ENCODE measurements at places on chromosomes 4 and X.

- DNase-seq: no peak
Observed at GRCh38 chr4:84235126-84235944, 263.8 kb downstream of the NKX6-1 start.

DNA sequence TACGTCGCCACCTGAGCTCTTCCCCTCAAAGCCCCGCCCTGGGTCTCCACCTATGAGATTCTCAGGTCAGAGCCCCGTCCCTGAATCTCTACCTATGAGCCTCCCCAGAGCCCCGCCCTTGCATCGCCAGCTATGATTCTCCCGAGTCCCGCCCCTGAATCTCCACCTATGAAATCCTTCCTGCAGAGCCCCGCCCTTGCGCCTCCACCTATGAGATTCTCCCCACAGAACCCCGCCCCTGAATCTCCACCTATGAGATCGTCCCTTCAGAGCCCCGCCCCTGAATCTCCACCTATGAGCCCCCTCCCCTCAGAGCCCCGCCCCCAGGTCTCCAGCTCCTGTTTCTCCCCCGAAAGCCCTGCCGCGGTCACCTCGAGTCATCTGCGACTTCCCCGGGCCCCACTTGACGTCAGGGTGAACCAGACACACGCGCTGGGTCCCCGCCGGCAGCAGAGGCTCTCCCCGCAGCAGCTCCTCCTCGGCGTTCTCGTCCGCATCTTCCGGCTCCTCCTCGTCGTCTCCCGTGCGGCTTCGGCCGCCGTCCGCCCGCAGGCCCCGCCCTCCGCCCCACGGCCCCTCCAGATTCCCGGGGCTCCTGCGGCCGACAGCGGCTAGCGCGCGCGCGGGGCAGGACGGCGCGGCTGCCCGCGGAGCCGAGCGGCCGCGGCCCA lies 393 bp downstream of the GTPBP6 start:
- peak; percentile 99 for DNase-seq

- no peak for DNase-seq
Observed at GRCh38 chrX:110745288-110745687, 50.3 kb downstream of the CHRDL1 start.

DNA sequence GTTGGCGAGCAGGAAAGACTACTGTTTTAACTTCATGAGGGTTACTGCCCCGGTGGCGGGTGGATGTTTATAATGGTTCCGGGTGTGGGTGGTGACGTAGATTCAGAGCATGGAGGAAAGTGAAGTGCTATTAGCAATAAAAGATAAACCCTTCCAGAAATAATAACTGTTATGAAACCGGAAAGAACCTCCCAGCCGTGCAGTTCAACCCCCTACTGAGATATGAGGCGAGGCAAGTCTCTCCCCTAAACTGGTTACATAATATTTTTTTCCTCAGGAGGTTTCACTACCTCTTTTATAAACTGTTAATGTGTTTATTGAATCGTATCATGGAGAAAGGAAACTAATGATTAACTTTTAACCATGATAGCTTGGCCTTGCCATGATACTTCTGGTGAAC lies 33.9 kb upstream of the STIM2 start:
- no peak for DNase-seq

GRCh38 chr4:77036206-77036605 lies 39.6 kb downstream of the CCNI start:
- DNase-seq: no peak

DNA sequence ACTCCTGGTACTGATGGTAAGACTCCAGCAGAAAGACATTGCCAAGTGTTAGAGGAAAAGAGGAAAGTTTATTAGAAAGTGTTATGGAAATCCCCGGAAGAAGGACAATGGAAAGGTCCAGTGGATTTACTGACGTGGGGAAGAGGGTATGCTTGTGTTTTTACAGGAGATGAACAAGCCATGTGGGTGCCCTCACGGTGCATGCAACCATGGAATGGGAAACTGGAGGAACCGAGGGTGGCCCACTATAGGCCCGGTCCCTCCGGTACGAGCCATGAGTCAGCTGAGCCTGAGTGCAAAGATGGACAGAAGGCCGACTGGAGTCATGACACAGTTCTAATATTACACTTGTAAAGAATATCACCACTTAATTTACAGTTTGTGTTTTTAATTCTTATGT lies 123.3 kb upstream of the ZCCHC13 start:
- no peak for DNase-seq

DNA sequence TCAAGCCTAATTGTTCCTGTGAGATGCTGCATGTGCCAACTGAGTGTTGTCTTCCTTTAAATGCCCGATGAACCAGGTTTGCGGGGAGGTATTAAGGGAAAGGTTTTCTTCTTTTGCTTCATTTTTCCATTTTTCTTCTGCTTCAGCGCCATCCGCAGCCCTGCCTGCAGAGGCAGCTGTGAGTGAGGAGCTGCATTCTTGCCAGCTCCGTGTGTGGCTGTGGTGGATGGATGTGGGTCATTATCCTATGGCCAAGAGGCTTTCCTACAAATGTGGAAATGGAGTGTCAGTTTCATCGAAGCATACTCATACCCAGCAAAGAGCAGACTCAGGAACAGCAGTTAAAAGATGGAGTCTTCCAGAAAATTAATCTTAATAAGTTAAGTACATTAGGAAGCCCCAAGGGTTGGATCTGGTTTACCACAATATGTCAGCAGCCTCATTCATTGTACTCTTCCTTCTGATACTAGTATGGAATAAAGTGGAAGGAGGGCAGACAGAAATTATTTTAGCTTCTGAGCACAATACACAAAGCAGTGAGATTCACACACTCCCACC lies 37.6 kb downstream of the TNIP3 start:
- DNase-seq: no peak

GRCh38 chrX:3549411-3549911 lies 164.0 kb downstream of the PRKX start:
- DNase-seq: no peak

DNA sequence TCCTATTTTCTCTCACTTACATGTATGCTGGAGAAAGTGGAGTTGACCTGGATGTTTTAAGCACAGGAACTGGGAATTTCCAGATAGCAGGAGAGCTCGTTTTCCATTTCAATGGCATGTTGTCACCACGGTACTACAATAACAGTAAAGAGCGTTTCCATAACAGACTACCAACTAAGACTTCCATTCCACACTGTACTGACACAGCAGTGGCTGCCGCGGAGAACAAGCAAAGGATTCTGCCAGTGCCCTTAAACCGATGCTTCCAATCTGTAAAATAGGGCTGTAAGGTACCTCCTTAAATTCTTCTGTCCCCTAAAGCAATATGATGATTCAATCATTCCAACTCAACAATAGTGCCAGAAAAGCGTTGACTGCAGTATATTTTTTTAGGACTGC lies 143.9 kb downstream of the KLHL13 start:
- DNase-seq: no peak

DNA sequence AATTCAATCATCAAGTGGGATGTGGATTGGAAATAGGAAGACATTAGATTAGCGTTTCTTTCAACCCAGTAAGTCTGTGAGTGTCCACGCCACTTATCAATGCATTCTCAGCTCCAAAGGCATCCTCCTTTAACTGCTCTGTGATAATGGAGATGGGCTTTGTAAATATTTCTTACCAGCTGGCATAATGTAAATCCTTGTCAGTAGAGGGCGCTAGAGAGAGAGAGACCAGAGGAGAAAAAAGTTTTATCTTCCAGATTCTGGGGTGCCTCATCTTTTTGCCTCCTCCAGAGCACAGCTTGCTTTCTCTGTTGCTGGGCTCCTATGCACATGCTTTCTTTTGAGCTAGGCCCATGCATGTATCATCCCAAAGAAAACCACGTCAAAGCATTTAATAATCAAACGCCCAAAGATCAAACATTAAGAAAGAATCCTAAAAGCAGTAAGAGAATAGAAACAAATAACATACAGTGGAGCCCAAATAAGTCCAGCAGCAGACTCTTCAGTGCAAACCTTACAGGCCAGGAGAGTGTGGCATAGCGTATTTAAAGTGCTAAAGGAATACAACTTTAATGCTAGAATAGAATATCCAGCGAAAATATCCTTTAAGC lies 9.6 kb upstream of the MTMR1 start:
- DNase-seq: no peak

GRCh38 chr4:40150932-40151331 lies 45.9 kb upstream of the RHOH start:
- no peak for DNase-seq

All from LNCaP clone FGC (cell line).